ENCODE measurements at places on chromosomes 13 and 19.

- DNase-seq = no peak
Observed at GRCh38 chr19:9818175-9818733, 625 bp downstream of the FBXL12 start.

DNA sequence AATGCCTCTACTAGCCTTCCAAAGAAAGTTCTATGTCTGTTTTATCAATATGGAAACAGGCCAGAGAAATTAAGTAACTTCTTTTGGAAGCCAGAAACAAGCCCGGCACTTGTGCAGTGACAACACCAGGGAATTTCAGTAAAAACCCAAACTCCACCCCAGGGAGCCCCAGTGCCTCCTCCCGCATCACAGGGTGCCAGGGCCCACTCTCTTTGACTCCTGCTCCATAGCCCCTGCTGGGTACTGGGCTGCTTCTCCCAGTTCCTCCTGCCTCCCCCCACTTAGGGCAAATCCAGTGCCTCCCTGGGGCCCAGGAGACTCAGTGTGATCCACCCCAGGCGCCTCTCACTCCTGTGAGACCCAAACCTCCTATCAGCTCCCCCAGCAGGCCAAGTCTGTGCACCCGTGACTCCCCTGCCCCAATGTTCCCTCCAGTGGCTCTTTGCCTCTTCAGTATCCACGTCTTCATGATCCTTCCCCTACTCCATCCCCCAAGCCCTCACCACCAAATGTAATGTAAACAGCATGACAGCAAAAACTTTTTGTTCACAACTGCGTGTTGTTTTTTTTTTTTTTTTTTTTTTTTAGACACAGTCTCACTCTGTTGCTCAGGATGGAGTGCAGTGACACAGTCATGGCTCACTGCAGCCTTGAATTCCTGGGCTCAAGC, 2.3 kb upstream of the FFAR3 start:
- no peak for DNase-seq

DNA sequence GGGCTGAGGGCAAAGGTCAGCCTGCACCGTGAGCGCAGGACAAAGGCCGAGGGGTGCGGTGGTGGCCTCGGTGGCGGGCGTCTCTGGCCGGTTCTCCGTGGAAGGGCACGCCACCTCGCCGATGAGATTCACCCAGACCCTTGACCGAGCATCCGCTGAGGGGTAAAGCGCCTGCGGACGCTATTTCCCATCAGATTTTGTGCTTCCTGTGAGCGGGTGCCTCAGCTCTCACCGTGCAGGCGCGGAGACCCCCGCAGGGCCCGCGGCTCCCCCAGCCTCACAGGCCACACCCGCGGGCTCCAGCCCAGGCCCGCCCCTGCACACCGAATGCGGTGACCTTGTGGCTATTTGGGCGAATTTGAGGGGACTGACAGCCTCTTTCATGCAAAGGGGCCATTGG, 348.0 kb downstream of the TEX29 start:
- no peak for DNase-seq

DNA sequence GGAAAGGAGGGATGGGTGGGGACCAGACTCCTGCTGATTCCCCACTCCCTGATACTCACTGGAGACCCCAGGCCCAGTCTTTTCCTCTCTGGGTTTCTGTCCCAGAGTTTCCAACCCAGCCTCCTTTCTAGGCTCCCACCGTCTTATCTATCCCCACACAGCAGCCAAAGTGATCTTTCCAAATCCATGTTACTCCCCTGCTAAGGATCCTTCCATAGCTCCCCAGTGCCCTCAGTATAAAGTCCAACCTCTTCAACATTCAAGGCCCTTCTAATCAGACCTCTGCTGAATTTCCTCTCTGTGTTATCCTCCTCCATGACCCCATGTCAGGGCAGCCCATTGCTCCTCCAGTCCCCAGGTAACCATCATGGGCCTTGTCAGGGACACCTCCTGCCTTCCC, 1.3 kb upstream of the TGFB1 start:
- DNase-seq = no peak

GRCh38 chr13:43864921-43865320, 14.6 kb downstream of the CCDC122 start:
- DNase-seq = no peak

DNA sequence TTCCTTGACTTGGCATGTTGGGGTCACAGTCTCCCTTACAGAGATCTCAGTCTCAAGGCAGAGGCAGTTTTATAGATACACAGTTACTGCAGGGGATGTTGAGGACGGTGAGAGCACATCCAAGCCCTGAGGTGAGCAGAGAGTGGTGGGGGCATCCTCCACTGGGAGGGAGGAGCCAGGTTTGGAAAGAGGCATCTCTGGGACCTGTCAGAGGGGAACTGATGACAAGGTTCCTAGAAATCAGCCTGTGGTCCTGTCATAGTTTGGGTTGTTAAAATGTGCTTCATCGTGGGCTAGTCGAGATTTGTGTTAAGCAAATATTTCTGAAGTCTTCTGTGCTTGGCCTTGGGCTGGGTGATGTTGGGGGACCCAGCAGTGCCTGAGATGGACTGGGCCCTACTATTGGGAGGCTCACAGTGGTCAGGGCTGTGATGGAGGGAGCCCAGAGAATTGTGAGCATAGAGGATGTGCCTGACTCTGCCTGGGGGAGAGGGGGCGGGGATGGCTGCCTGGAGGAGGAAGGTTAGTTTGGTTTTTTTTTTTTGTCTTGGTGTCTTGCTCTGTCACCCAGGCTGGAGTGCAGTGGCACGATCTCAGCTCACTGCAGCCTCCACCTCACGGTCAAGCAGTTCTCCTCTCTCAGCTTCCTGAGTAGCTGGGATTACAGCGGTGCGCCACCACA, 3.9 kb downstream of the SUPT5H start:
- no peak for DNase-seq

GRCh38 chr13:107370015-107370785, 802.3 kb upstream of the ARGLU1 start:
- peak; percentile 21 for DNase-seq

DNA sequence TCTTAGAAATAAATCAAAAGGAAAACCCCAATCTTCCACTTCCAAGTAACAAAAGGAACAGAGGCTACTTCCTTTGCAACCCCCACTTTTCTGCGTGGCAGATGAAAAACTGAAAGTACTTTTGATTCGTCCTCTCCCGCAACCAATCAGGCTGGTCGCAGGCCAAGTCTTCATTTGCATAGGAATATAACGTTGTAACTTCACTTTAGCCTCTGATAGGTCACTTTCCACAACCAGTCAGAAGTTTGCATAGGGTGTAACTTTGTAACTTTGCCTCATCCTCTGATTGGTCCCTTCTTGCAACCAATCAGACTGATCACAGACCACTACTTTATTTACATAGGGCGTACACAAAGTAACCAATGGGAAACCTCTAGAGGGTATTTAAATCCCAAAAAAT, 37.2 kb downstream of the TGDS start:
- DNase-seq = no peak

GRCh38 chr13:30301827-30302226, 5.5 kb downstream of the KATNAL1 start:
- no peak for DNase-seq

DNA sequence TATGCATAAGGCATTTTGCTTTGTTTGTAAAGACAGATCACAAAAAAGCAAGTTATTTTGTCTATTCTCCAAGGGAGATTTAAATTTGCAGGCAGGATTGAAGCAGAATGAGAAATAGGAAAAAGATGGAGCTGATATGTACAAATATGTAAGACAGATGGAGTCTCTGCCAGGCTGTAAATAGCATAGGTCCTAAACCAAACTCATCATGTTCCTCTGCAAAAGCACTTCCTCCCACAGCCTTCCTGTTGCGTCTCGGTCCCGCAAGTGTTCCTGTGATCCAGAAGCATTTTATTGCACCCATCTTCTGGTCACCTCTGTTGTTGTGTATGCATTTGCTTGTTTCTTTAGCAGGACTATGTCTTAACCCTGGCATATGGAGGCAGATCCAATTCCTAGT, 95.7 kb upstream of the CLDN10 start:
- no peak for DNase-seq

DNA sequence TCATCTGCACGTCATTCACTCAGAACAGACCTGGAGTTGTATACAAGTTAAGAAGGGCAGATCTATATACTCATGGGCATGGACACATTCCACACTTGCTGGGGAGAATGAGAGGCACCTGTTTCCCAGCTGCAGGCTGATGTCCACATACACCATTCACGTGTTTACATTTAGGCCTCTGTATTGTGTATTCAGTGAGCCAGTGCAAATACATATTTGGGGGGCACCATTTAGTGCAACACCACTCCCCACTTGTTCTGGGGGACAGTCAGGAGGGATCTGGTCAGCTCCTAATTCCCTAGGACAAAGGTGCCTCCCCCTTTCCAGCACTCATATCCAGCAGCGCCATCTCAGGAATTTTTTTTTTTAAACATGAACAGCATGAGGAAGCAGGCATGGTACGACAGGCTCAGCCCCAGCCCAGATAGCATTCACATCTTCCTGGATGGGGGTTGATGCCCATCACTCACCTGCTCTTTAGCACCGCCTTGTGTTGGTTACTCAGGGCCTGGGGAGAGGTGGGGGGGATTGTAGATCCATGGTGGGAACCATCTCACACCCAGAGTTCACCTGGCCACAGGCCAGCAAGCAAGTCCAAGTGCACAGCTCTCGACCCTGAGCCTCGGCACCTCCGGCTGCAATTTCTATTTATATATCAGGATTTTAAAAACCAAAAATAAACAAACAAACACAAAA, 56.9 kb upstream of the ZNF254 start:
- no peak for DNase-seq

GRCh38 chr13:112838842-112839117, 130.2 kb upstream of the MCF2L start:
- DNase-seq = no peak

DNA sequence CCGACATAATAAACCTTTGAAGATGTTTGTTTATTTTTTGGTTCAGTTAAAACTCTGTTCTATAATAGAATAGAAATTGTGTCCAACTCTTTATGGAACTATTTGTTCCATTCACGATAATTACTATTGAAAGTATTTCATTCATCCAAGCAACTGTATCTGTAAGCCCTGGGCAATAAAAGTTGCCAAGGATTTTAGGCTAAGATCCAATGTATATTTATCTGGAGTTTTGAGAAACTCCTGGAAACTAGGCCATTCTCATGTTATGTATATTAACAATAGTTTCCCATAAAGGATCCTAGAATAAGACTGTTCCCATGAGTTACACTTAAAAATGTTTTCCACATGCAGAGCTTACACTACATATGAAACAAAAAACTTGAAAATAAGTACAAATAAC, 261.6 kb downstream of the SLITRK6 start:
- no peak for DNase-seq

- DNase-seq = peak; percentile 7
Observed at GRCh38 chr13:45838171-45838745, 13.3 kb downstream of the SIAH3 start.

DNA sequence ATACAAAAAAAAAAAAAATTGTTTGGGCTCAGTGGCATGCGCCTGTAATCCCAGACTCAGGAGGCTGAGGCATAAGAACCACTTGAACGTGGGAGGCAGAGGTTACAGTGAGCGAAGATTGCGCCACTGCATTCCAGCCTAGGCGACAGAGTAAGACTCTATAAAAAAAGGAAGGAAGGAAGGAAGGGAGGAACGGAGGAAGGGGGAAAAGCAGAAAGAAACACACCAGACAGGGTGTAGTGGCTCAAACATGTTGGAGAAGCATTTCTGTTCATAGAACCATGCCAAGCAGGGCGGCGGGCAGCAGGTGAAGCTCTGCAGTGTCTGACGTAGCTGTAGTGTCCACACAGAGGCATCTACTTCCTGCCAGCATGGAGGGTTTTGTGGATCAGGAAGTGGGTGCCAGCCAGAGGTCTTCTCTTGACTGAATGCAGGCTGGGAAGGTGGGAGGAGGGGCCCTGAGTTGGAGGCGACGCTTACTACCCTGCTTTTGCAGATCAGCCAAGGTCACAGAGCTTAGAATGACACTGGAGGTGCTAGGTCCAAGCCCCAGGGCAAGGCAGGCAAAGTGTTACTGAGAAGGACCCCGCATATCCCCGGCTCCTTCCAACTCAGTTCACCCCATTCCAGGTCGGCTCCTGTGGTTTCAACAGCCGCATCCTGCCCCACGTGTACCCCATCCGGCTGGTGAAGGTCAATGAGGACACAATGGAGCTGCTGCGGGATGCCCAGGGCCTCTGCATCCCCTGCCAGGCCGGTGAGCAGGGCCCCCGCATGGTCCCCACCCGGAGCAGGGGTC, 11.6 kb upstream of the PGLS start:
- peak; percentile 47 for DNase-seq

DNA sequence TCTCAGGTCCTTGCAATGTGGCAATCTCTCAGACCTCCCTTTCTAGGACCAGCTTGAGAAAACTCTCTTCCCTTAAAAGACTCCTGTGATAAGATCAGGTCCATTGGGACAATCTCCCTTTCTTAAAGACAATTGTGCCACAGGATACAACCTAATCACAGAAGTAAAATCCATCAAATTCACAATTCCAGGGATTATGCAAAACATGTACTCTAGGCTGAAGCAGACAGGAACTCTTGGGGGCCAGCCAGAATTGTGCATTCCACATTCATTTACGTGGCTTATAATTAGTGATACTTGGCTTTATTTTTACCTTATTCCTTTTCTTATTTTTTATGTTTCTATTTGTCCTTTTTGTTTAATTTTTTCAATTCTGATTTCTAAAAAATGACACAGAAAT, 257.9 kb downstream of the KLF12 start:
- DNase-seq = peak; percentile 27

GRCh38 chr19:27691991-27692390, 1521.0 kb downstream of the UQCRFS1 start:
- DNase-seq = no peak

DNA sequence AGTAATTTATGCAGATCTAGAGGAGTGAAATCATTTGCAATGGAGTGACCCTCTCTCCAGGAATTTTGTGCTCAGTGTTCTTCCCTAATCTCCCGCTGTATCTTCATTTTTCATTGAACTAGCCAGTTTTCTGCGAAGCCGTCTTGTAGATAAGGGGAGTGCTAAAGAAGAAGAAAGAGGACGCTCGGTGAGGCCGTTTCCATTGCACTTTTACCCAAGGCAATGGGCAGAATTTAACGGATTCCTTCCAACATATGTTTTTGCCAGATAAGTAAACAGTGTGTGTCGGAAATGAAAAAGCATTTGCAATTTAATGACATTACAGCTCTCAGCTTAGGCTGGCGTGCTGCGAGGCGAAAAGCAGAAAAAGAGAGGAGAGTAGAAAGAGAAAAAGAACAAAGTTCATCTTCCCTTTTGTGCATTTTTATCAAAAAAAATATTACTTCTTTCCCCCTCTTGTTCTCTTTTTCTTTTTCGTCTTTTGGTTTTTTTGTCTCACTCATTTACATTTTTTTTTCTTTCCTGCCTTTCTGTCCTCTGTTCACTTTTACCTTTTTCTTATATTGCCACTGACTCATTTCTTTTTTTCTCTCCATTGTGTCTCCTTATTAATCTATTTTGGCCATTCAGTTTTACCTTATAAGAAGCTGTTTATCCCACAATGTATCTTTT, 49.9 kb downstream of the SOX21 start:
- no peak for DNase-seq
